Activated T-cell treated with anti-CD3 and anti-CD28 coated beads, Interleukin-2, amount 50 U/mL, for 1 hour (primary cell): ENCODE measurements at places on chromosomes 5 and 9.

- DNase-seq, result no peak
Measured at GRCh38 chr5:9166202-9167112, 379.4 kb downstream of the SEMA5A start.

DNA sequence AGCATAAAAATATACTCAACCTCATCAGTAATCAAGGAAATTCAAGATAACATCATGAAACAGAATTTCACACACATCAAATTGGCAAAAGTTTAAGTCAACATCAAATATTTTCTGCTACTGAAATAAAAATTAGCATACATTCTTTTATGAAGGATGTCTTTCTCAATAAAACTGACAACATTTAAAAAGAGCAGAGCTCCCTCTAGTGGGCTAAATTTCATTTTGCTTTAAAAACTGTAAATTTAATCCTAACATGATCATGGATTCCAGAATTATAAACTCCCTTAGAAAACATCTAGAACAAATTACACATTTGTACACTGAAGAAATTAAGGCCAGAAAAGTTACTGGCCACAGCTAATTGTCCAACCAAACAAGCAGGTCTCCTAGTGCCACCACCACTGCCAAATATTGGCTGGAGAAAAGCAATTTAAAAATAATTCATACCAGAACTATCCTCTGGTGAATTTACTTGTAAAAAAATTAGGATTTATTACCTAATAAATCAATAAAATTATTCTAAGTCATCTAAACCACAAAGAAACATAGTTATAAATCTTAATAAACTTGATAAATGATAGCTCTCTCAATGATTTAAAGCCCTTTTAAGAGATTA is 31.2 kb downstream of the DEPDC1B start:
- no peak for DNase-seq

GRCh38 chr9:71487061-71487460 is 281.3 kb downstream of the CEMIP2 start:
- DNase-seq, result no peak

DNA sequence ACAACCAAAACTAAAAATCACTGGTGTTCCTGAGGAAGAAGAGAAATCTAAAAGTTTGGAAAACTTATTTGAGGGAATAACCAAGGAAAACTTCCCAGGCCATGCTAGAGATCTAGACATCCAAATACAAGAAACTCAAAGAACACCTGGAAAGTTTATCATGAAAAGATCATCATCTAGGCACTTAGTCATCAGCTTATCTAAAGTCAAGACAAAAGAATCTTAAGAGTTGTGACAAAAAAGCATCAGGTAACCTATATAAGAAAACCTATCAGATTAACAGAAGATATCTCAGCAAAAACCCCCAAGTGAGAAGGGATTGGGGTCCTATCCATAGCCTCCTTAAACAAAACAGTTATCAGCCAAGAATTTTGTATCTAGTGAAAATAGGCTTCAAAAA is 17.1 kb upstream of the SPEF2 start:
- DNase-seq, result no peak

GRCh38 chr5:51202161-51202560 is 181.1 kb upstream of the ISL1 start:
- no peak for DNase-seq

DNA sequence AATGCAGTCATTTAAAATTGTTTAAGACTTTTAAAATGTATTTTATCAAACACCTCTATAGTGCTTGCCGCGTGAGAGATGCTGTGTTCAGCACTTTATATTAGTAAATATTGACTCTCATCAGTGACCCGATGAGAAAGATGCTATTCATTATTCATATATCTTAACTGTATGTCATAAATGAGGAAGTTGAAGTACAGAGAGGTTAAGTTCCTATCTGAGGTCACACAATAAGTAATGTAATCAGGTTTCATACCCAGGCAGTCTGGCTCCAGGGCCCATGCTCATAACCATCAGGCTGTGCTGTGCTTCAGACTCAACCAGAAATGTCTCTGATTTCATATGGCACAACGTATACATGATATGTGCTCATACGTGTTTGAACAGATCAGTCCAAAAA is 119.0 kb downstream of the SV2C start:
- DNase-seq, result no peak

- DNase-seq, result no peak
Measured at GRCh38 chr9:136175616-136176197, 29.2 kb downstream of the LHX3 start.

DNA sequence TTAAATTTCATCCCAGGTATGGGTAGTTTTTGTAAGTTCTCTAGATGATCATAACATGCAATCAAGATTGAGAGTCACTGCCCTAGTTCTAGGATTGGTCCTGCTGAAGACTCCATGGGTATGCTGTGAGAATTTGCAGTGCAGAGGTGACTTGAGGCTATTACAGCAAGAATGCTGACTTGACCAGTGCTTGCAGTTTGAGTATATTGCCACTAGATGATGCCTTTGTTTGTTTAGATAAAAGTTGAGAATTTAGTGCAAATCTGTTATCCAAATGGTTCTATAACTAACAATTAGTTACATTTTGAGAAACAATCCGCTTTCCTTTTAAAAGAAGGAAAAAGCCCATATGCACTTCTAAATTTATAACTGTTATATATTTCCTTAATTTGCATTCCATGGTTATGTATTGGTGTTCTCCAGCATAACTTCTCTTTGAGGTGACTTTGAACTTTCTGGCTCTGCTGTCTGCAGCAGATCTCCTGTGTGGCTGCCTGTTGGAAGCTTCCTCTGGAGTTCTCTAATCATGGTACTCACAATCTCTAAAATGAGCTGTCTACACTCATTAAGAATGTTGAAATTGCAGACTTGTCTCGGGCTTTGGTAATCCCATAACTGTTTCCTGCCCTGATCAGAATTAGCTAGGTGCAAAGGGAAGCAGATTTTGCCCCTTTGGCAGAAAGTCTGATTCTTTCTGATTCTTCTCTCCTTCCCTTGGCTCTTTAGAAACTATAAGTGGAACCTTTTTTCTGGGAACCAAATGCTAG is 24.9 kb downstream of the MELK start:
- no peak for DNase-seq

DNA sequence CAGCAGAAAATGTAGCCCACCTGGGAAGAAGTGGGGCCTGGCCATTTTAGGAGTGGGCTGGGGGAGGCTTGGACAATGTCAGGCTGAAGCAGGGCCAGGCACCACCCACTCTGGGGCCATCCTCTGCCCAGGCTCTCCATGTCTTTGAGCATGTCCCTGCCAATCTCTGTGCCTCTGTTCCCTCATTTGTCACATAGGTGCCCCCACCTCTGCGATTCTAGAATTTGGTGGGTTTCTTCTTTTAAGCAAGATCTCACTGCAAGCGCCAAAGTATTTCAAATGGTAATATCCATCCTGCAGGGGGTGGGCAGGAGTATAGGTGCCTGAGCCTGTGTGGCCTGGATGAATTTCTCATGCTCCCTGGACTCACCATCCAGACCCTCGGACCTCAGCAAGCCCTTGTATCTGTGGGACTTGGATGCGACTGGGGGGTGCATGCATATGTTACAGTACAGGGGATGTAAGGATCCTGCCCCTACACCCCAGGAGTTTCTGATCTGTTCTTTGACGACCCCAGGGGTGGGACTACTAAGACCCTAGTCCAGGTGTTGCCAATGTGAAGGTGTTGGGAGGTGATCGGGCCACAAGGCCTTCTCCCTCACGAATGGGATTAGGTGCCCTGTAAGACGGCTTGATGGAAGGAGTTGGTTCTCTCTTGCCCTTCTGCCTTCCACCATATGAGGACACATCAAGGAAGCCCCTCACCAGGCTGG is 4.3 kb downstream of the CD74 start:
- no peak for DNase-seq

- no peak for DNase-seq
Measured at GRCh38 chr5:162325143-162325727, 257.7 kb downstream of the GABRG2 start.

DNA sequence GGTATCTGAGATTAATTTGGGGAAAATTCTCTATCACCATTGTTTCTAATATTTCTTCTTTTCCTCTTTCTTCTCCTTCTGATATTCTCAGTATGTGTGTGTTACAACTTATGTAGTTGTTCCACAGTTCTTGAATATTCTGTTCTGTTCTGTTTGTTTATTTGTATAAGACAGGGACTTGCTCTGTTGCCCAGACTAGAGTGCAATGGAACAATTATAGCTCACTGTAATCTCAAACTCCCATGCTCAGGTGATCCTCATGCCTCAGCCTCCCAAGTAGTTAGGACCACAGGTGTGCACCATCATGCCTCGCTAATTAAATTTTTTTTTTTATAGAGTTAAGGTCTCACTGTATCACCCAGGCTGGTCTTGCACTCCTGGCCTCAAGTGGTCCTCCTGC is 145.8 kb upstream of the TUT7 start:
- no peak for DNase-seq

DNA sequence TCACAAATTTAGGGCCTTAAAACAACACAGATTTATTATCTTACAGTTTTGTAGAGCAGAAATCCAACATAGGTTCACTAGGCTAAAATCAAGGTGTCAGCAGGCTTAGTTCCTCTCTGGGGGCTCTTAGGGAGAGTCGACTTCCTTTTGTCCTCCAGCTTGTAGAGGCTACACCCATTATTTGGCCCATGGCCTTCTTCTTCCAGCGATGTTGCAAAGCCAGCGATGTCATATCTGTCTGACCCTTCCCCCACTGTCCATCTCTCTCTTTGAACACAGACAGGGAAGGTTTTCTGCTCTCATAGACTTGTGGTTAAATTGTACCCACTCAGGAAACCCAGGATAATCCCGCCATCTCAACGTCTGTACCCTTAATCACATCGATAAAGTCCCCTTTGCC is 60.3 kb upstream of the SHB start:
- DNase-seq, result no peak

DNA sequence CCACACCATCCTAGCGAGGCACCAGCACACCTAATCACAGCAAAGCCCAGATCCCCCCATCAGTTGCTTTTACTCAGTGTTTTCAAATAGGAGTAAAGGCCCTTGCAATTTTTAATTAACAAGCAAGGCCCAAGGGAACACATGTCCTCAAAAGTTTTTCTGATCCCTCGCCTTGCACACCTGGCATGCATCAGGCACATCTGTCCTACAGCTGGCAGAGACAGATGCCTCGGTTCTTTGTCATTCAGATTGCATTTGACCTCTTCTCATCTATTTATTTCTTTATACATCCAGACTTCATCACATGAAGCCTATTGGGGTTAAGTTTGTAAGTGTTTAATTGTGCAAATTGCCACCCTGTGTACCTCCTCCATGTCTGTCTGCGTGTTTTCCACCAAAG is 241.4 kb downstream of the MARCHF11 start:
- DNase-seq, result no peak
